ENCODE measurements at places on chromosomes 5 and 9.
A peak's percentile ranks its signal among the peaks of the same experiment; 100 is the strongest.

DNA sequence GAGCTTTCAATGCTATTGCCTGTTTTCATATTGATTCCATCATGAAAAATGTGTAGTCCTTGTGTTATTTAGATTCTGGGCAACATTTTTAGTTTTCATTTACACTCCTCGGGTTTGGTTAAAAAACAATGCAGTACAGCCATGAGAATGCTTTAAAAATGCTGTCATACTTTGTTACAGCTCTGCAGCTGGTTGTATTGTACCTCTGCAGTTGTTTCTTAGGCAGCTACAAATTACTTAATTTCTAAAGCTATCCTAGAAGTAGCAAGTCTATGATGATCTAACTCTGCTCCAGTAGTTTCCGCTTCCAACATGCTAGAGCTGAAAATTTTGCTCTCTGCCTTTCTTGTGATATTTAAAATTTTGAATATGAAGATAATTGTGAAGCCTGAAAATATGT lies 20.2 kb downstream of the SNX18 start:
- no peak for DNase-seq

DNA sequence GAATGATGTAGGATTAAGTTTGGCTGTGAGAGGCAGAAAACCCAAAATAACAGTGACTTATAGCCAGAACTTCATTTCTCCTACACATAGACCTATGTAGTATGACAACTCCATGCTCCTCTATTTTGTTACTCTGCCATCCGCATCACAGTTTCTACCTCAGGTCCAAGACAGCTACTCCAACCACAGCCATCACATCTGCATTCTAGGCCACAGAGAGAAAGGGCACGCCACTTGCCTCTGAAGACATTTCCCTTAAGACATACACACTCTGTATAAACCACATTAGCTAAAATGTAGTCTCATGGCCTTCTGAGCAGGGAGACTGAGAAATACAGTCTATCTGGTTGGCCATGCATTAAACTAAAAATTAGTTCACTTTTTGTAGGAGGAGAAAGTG lies 10.0 kb downstream of the SPINK4 start:
- DNase-seq, result no peak

DNA sequence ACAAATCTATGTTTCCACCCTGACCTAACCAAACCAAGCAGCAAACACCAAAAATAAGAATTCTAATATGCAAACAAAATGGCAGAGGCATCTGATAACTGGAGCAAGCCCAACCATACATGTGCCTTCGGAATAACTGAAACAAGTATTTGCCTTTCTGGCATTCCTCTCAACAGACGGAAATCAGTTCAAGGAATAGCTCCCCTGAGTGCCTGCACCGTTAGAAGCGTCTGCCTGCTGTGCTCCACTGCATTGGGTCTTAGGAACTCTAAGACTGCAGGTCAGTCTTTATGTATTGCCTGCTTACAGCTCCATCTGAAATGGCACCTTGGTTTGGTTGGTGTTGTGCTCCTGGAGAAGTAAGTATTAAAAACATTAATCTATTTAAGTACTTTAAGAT lies 98.5 kb downstream of the MRPS27 start:
- DNase-seq, result no peak

DNA sequence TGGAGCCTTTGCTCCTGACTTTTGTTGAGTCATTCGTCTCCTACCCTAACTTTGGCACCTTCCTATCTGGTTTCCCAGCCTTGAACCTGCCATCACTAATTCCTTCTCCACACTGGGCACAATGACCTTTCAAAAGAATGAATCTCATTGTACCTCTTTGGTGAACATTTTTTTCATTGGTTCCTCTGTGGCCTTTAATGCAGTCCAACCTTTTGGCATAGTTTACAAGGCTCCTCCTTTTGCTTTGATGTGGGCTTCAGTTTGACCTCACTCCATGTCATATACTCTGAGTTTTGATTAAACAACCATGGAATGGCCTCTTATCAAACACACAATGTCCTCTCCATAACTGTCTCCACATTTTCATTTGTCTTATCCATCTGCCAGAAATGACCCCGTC lies 14.5 kb upstream of the ROPN1L start:
- no peak for DNase-seq

GRCh38 chr5:39452846-39453245 lies 28.1 kb upstream of the DAB2 start:
- no peak for DNase-seq

DNA sequence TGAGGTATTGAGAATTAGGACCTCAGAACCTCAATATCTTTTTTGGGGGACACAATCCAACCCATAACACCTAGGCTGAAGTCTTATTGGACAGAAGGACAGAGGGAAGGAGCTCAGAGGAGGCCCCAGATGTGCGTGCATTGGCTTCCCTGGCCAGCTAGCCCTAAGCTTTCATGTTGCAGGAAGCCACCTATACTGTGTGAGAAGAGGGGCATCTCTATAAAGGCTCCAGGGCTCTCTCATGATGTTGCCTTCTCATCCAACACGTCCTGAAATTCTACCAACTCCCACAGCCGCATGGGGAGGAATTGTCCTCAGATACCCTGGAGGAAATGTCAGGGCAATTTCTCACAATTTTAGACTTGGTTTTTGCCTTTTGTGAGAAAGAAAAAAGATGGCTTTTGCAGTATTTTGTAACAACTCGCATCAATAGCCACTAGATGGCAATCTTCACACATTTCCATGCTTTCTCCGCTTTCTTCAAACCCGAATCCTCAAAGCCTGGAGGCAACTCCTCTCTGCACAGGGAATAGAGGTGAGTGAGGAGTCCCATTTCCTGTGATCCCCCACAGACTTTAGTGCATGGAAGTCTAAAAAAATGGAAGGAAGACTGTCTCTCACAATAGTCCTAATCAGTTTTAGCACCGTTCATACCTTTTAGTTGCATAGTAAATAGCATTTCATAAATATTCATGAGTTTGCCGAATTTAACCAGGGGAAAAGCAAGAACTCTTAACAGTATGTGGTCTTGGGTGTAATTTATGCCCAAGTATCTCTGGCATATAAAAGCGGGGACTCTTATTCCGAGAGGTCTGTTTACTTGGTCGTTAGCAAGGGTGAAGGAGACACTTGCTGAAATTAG lies 7.4 kb upstream of the PPP3R2 start:
- peak; percentile 36 for DNase-seq

DNA sequence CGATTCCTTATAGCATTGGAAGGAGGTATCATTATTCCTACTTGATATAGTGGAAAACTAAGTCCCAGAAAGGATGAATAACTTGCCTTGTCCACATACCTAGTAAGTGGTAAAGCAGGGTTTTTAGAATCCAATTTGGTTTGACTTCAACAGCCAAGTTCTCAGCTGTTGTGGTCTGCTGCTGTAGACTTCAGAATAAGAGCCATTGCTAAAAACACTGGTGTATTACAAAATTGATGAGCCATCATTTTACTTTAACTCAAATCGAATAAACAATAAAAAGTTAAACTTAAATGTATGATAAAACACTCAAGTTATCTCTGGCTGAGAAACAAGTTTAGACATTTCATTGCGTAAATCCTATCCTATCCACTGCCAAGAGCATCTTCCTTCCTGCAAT lies 610.8 kb downstream of the TLE1 start:
- no peak for DNase-seq
